Tracheal epithelial cell (primary cell): ENCODE measurements at places on chromosomes 4 and X. TPM values are rescaled to one million over a fixed set of nuclear protein-coding genes. Genes with fewer than 3 reads are reported as not detected.

Gene PCSK1N
- 0.21 and 2.9 TPM in 2 replicates for total RNA-seq

Gene BTC
- 0.64 and 3.1 TPM in 2 replicates for total RNA-seq

Gene VCX3A
- not detected in 2 replicates for total RNA-seq

Gene LEF1
- 0.96 TPM in 1 of 2 replicates, not detected in the other for total RNA-seq

Gene KLF3
- 20.0 and 29.2 TPM in 2 replicates for total RNA-seq

Gene STBD1
- 7.9 and 16.9 TPM in 2 replicates for total RNA-seq

Gene ETNPPL
- not detected in 2 replicates for total RNA-seq

Gene TLL1
- total RNA-seq, result 1.1 and 3.6 TPM in 2 replicates

Gene KLB
- under 0.01 TPM in 1 of 2 replicates, not detected in the other for total RNA-seq

Gene PPP1R2C
- not detected in 2 replicates for total RNA-seq

Gene UGT2B10
- not detected in 2 replicates for total RNA-seq

Gene PABPC4L
- under 0.01 and 0.24 TPM in 2 replicates for total RNA-seq

Gene TSR2
- total RNA-seq, result 5.8 and 6.0 TPM in 2 replicates

Gene PRMT9
- 7.5 TPM in 2 replicates for total RNA-seq

Gene PGRMC2
- total RNA-seq, result 13.0 and 17.5 TPM in 2 replicates

Gene ARSD
- total RNA-seq, result 12.4 and 21.7 TPM in 2 replicates

Gene SLC10A4
- total RNA-seq, result 0.21 TPM in 1 of 2 replicates, not detected in the other

Gene MAP3K15
- total RNA-seq, result 0.24 TPM in 1 of 2 replicates, not detected in the other

Gene CYLC1
- not detected in 2 replicates for total RNA-seq

Gene AFP
- total RNA-seq, result not detected in 2 replicates

Gene HHIP
- total RNA-seq, result 0.96 TPM in 1 of 2 replicates, not detected in the other

Gene SPATA4
- 0.24 TPM in 1 of 2 replicates, not detected in the other for total RNA-seq

Gene DACH2
- total RNA-seq, result 0.21 TPM in 1 of 2 replicates, not detected in the other

Gene OPRPN
- not detected in 2 replicates for total RNA-seq

Gene POLN
- 0.85 and 2.4 TPM in 2 replicates for total RNA-seq

Gene GALNTL6
- total RNA-seq, result not detected in 2 replicates

Gene MRPL1
- total RNA-seq, result 37.8 and 39.6 TPM in 2 replicates

Gene SYN1
- under 0.01 TPM in 1 of 2 replicates, not detected in the other for total RNA-seq

Gene ARR3
- not detected in 2 replicates for total RNA-seq

Gene TNIP3
- total RNA-seq, result 0.48 TPM in 1 of 2 replicates, not detected in the other

Gene ZCCHC12
- not detected in 2 replicates for total RNA-seq

Gene SLC7A11
- 27.2 and 98.0 TPM in 2 replicates for total RNA-seq

Gene CXCL3
- 0.64 and 4.1 TPM in 2 replicates for total RNA-seq

Gene FAM47B
- not detected in 2 replicates for total RNA-seq

Gene GPR119
- total RNA-seq, result not detected in 2 replicates

Gene TCEAL8
- total RNA-seq, result 61.7 and 84.8 TPM in 2 replicates

Gene DUX4
- total RNA-seq, result not detected in 2 replicates

Gene OTUD6A
- not detected in 2 replicates for total RNA-seq
